Amniotic epithelial cell (primary cell): ENCODE measurements at places on chromosomes 6 and 20.

GRCh38 chr20:42756991-42757390 lies 432.7 kb downstream of the PTPRT start:
- DNase-seq: no peak

DNA sequence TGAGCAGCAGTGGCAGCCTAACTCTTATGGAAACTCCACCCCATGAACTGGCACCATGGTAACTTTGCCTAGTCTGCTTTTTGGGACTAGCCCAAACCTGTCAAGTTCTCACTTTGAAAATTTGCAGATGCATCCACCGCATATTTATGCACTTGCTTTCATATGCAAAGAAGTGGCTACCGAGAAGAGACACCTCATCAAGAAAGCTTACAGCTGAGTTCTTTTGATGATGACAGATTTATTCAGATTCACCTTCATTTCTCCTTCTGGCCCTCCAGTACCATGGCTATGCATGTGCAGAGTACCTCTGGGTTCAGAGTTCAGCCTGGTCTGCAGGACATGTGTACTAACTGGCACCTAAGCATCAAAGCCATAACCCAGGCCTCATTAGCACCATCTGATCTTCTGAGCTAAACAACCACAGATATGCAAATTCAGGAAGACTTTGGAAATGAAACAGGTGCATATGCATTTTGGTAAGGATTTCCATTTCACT lies 154.3 kb upstream of the TENT5A start:
- no peak for DNase-seq

DNA sequence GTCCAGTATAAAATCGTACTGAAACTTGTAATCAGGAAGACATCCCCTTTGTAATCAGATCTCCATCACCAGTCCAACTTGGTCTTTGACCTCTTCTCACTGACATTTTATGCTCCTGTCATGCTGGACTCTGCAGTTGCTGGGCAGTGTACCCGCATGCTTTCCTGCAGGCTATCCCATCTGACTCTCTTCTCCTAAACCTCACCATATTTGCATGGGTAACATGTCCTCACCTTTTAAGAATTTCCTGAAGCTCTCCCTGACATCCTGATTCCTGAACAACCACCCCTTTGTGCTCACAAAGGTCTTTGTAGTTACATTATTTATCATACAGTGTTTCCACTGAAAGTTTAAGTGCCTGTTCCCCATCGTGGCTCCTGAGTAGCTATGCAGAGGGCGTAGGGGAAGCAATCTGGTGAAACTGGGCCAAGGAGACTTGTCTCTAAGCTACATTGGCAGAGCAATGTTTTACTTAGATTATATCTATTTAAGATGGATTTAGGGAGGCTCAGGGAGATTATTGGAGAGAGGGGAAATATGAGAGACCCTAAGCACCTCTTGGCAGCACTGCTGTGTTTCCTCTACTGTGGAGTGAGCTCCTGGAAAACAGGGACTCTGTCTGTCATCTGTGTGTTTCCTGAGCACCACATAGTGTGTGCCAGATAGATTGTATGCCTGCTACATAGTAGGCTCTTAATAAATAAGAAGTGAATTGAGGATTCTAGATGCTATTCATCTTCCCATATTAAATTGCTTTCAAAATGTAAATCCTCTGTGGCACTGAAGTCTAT lies 124.0 kb downstream of the LAMA2 start:
- DNase-seq: no peak

DNA sequence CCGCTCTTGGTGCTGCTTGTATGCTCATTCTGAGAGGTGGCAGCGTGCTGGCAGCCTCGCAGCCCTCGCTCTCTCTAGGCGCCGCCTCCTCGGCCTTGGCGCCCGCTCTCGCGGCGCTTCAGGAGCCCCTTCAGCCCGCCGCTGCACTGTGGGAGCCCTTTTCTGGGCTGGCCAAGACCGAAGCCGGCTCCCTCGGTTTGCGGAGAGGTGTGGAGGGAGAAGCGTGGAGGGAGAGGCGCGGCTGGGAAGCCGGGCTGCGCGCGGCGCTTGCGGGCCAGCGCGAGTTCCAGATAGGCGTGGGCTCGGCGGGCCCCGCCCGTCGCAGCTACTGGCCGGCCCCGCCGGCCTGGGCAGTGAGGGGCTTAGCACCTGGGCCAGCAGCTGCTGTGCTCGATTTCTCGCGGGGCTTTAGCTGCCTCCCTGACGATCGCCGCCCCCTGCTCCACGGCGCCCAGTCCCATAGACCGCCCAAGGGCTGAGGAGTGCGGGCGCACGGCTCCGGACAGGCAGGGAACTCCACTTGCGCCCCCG lies 19.5 kb upstream of the FAM8A1 start:
- DNase-seq: peak; percentile 30

DNA sequence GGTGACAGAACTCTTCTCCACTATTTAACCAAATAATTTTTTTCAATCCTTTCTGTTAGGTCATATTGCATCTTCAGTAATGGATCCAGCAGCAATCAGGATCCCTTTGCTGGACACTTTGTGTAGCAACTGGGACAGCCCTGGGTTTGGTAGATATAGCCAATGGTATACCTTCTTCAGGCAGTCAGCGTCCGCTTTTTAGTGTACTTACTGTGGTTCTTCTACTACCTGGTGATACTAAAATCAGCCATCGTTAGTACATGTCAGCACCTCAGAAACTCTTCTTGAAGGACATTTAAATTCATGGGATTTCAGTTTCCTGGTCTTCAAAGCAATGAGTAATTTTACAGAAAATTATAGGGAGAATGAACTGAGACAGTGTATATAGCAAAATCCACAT lies 93.5 kb downstream of the ADGRG6 start:
- no peak for DNase-seq

DNA sequence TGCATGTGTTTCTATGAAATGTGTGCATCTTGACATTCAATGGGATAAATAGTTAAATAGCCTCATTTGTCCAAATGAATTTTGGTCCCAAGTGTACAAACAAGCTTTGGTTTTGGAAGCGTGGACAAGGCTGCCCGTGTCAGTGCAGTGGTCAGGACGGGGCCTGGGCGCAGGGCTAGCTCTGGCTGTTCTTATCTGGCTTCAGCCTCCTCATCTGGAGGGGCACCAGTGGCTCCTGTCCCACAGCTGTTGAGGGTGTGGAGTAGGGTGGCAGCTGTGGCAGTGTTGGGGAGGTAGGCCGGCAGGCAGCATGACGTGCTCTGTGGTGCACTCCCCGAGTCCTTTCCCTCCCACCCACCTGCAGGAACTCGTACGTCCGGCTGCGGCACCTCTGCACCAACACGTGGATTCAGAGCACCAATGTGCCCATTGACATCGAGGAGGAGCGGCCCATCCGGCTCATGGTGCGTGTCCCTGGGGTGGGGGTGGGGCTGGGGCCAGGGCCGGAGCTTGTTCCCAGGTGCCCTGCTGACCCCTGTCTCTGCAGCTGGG lies 43.5 kb downstream of the ITPR3 start:
- DNase-seq: no peak

- DNase-seq: no peak
Measured at GRCh38 chr6:9140951-9141460, 705.7 kb upstream of the SLC35B3 start.

- peak; percentile 43 for DNase-seq
Measured at GRCh38 chr6:142413111-142413510, 111.3 kb downstream of the ADGRG6 start.

DNA sequence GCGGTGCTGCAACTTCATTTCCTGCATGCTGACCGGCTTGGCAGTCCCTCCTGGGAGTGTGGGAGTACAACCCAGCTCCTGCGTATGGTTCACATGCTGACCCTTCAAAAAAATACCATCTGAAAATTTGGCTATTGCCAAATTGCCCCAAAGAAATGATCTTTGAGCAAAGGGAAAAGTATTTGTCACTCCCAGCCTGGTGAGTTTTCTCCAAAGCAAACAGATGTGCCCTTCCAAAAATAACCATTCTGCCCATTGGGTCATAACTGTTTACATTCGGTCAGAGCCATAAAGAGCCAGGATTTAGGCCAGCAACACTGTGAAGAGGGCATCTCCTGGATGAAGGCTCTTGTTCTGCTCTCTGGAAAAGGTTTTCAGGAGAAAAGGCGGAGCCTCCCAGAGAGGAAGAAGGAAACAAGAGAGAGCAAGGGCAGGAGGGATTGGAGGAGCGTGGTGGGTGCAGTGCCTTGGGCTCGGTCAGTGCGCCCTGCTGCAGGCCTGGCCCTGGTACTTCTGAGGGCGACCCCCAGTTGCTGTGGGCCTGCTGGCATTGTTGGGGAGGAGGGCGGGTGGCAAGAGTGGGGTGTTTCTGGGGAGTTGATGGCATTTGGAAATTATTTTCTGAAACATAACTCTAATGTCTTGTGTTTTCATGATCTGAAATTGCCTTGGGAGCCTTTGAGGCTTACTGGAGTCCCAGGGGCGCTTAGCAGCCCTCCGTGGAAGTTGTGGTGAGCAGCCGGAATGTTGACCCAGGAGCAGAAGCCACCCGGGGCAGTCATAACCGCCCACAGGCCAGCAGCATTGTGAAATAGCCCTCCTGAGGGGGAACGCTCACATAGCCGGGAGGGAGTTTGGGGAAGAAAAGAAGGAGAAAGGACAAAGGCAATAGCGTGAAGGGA lies 248.4 kb downstream of the MYLK4 start:
- no peak for DNase-seq

DNA sequence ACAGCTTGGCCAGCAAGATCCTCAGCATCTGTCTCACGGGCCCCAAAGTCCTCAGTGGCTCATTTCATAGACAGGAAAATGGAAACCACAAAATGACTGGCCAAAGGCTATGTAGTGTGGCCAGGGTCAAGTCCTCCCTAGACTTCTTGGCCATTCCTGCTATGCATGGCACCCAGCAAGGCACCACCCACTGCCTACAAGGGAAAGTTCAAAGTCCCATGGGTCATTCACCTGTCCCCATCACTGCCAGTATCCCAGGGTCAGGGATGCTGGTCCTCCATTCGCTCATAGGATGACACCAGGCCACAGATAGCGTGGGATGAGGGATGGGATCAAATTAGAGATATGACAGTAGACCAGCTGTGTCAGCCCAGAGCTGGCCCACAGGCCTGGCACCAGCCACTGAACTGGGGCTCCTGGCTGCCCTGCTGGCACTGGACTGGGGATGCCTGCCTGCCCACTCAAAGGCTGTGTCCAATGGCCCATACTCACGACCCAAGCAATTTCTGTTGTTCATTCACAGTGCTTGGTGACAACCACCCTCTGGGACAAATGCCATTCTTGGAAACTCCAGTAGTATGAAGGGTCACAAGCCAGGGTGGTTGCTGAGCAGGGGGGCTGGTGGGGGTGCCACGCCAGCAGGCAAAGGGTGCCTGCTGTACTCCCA lies 11.6 kb downstream of the ADISSP start:
- no peak for DNase-seq

DNA sequence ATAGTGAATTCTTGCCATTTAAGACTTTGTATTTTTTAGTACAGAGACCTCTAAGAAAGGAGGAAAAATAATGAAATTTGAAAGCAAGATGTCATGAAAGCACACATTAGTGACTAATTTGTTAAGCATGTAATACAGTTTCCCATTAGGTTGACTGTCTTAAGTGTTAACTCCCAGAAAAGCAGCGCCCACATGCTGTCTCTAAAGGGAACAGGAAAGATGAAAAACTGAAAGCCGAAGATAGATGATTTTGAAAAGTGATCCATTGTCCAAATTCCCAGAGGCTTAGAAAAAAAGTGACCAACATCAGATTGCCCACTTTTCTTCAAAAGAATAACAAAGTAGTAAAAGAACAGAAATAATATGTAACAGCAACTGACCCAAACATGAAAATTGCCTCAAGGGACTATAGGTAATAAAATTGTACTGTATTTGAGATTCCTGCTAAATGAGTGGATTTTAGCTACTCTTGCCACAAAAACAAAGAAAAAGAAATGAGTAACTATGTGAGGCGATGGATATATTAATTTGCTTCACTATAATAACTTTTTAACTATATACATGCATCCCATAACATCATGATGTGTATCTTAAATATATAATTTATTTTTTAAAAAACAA lies 83.2 kb upstream of the OGFRL1 start:
- DNase-seq: peak; percentile 51

DNA sequence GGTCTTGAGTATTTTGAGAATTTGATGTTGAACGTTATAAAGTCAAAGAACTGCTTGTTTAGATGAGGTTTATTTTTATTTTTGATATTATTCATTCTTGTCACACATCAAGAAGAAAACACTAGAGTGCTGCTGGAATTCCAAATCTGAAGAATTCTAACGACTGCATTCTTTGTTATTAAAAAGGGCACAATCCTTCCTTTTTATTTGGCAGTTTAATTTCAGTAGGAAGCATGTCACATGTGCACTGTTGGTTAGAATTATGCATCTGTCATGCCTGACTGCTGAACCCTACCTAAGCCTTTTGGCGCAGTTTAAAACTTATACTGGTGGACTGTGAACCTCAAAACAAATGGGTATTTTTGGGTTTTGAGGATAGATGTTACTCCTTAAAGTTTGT lies 4.0 kb downstream of the ID4 start:
- DNase-seq: no peak

GRCh38 chr20:45872626-45873025 lies 8.4 kb upstream of the ZSWIM1 start:
- no peak for DNase-seq

- no peak for DNase-seq
Measured at GRCh38 chr6:71320041-71320440, 31.4 kb downstream of the OGFRL1 start.

- peak; percentile 52 for DNase-seq
Measured at GRCh38 chr6:93036835-93037234, 382.5 kb downstream of the EPHA7 start.

DNA sequence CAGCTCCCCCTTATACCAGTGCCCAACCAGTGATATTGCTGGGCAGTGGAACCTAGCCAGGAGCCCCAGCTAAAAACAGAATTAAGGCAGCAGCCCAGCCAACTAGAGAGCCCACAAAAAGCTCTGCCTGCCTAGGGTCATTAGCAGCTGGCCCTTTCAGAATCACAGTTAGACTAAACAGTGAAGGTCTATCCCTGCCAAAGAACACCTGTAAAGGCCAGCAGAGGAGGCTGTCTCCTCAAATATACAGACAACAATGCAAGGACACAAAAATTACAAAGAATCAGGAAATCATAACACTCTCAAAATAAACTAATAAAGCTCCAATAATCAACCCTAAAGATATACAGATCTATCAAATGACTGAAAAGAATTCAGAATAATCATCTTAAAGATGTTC lies 77.8 kb upstream of the HTR1E start:
- no peak for DNase-seq

- DNase-seq: peak; percentile 5
Measured at GRCh38 chr6:81384921-81385320, 367.6 kb downstream of the TENT5A start.

DNA sequence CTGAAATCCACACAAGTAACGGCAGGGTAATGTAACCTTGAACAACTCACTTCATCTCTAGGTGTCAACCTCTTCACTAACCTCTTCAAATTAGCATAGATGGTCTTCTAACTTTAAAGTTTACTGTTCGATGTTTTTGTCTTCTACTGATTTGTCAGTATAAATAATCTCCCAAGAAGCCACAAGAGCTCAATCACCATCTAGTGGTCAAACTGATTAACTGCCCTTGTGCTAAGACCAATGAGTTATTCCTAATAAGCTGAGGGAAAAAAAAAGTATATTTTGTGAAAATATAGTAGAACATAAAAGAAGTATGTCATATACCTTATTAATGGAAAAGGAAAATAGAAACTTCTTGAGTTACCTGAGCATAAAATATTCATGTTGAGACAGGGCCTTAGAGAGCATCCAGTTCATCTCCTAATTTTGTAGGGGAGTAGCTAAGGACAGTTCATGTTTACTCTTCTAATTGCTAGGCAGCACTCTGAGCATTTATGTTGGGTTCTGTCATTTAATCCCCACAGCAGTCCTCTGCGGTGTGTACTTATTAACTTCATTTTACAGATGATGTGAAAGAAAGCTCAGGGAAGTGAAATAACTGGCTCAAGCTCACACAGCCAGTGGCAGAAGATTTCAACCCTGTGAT lies 317.1 kb downstream of the ESR1 start:
- DNase-seq: peak; percentile 70
